Testis (tissue), 5 donors: ENCODE measurements at places on chromosomes 1 and 21. TPM values are rescaled to one million over a fixed set of nuclear protein-coding genes. Genes with fewer than 3 reads are reported as not detected.

Gene KCNJ15
- total RNA-seq = 4.9 TPM

Gene CD5L
- total RNA-seq = 0.25 TPM

Gene SLC27A3
- total RNA-seq = 54.9 TPM

Gene MAP1LC3C
- 0.63 TPM for total RNA-seq

DNA sequence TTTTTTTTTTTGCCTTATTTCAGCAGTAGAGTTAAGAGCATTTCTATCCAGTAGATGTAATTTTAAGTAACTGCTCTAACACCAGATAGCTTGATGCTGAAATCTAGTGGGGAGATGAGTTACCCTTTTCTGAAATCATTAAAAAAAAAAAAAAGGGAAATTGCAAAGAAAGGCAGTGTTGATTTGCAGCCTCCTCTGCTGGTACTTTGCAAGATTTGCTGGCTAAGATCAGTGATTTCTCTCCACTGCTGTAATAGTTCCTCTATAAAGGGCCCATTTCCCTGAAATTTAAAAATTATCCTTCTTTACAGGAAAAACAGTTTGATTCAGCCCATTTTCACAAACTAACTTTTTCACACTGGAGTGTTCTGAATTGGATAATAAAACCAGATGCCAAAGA lies 120.6 kb downstream of the PTBP2 start:
- H3K27me3 ChIP-seq = no peaks in the 10 kb centered on the region
- no peak for DNase-seq
- no peaks in the 10 kb centered on the region for H3K36me3 ChIP-seq
- no peak overlapping the region for H3K4me3 ChIP-seq
- no peaks in the 10 kb centered on the region for H3K4me1 ChIP-seq

- H3K27me3 ChIP-seq = no peaks in the 10 kb centered on the region
- no peaks in the 10 kb centered on the region for H3K36me3 ChIP-seq
- no peaks in the 10 kb centered on the region for H3K4me1 ChIP-seq
- no peak overlapping the region for H3K4me3 ChIP-seq
These were observed 361.7 kb downstream of the PDE4B start for GRCh38 chr1:66154394-66154793.

DNA sequence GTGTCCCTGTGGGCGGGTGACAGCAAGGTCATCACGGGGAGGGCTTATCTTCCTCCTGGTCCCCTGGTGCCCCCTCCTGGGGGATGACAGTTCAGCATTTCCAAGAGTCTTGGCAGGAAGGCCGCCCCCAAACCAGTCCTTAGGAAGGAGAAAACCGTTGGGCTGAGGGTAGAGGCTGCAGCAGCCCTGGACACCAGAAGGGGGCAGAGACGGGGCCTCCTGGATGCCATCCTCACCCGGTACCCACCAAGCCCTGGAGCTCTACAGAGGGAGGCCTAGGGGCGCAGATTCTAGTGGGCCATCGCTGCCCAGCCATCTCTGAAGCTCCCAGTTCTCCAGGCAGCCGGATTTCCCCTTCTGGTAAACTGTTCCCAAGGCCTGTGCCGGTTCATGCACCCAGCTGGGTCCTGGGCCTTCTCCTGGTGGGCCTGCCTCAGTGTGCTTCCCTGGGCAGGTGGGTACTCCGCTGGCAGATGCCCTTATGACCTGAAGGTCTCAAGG lies 14.8 kb upstream of the ZNF669 start:
- H3K27me3 ChIP-seq = no peaks in the 10 kb centered on the region
- H3K4me3 ChIP-seq = no peak overlapping the region
- H3K27ac ChIP-seq = no peak overlapping the region
- H3K4me1 ChIP-seq = no peaks in the 10 kb centered on the region
